ENCODE measurements at places on chromosomes 16 and 17.

- DNase-seq: no peak
These were observed 103.7 kb downstream of the RAP1GAP2 start for GRCh38 chr17:2899906-2900305.

GRCh38 chr16:29854520-29855100 is 8.4 kb downstream of the CDIPT start:
- no peak for DNase-seq

- DNase-seq: no peak
These were observed 181.9 kb downstream of the SNX29 start for GRCh38 chr16:12158428-12158827.

GRCh38 chr17:79760197-79760906 is 17.6 kb upstream of the CBX2 start:
- DNase-seq: no peak

GRCh38 chr16:87254734-87255133 is 62.5 kb downstream of the C16orf95 start:
- DNase-seq: no peak

DNA sequence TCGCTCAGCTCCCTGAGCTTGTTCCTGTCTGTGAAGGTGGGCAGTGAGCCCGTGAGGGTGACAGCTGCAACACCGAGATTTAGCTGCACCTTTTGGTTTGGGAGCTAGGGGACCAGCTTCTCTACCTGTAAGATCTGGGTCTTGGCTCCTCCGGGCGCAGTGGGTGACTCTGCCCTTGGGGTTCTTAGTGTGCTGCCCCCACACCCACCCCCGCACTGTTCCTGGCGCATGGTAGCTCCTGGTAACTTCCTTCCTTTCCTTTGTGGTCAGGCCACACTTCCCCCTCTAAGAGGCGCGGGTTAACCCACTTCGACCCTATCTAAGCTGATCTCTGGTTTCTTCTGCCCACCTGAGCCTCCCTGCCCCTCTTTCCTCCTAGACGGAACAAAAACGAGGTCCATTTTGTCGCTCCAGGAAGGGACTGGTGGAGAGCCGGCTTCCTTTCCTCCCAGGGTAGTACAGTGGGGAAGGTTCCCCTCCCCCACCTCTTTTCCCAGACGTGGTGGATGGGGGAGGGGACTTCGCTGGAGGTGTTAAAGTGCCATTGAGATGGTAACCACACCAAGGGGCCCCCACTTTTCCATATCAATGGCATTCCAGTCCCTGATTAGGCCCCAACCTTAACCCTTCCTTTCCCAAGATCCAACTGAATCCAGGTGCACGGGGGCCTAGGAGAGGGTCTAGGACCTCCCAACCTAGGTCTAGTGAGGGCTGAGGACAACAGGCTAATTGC is 4.6 kb upstream of the CLDN9 start:
- DNase-seq: no peak

DNA sequence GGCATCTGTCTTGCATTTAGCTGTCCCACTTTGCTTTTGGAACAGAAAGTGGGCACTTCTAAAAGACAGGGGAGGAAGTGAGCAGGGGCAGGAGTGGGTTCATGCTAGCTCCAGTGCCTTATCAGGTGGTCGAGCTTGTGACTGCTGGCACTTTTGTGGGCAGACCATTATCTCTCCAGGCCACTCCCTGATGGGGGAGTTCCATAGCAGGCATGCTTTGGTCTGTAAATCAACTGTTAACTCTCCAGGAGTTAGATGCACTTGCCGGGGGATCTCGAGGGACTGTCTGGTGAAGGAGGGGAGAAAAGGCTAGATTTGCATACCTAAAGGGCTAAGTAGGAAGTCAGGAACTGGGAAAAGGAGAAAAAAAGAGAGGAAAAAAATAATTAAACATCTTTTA is 9.3 kb upstream of the CARD14 start:
- no peak for DNase-seq

DNA sequence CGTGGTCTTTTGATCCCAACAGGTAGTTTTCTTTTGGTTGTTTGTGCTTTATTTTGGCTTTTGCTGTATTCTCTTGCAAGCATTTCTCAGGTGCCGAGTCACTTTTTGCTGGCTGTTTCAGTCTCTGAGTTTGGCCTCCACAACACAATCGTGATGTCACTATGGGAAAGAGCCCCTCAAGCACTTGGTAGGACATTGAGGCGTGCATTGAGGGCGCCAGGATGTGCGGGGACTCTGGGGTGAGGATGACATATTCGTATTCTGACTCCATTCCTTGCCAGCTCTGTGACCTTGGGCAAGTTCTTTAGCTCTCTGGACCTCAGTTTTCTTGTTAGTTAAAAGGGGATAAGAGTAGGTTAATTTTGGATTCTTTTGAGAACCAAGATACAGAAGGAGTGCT is 13.0 kb downstream of the KSR1 start:
- no peak for DNase-seq

Data from vagina (tissue), 2 donors.